Fibroblast of pulmonary artery (primary cell): ENCODE measurements at places on chromosomes 6 and 20.

GRCh38 chr6:34374069-34374468 is 18.4 kb downstream of the NUDT3 start:
- DNase-seq: no peak

DNA sequence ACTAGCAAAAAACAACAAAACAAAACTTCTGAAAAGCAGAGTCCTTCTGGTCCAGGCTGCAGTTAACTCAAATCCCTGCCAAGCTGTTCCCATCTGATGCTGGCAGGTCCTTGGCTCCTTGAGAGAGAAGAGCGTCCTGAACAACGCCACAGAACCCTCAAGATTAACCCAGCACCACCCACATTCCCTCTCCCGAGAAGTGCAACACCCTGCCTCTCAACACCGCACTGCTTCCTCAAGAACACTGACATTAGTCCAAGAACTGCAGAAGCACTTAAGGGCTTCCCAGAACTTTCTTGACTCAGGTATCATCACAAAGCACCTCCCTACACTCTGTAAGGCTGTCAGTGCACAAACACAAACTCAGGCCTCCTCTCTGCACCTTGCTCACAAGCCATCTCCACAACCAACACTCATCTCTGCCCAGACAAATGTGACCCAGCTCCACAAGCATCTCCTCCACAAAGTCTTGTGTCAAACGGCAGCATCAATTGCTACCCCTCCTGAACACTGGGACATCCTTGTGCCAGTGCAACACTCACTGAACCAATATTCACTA is 7.5 kb downstream of the MRPL14 start:
- DNase-seq: no peak

GRCh38 chr20:36040571-36040970 is 72.2 kb downstream of the CNBD2 start:
- no peak for DNase-seq

DNA sequence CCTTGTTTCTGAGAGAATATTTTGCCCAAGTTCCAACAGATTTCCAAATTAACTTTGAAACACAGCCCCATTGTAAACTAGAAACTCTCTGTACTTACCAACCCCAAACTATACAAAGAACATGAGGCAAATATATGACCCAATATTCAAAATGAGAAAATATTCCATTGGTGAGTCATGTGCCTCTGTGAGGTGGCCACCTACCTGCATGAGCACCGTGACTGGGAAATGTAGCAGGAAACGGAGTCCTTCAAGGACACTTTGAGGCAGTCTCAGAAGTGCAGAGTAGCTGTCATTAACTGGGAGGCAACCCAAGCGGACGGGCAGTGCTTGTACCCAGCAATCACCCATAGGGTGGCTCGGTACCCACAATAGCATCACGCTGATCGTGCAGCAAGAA is 335.5 kb upstream of the NOX3 start:
- no peak for DNase-seq

- peak; percentile 66 for DNase-seq
Measured at GRCh38 chr6:168542301-168542700, 101.3 kb downstream of the SMOC2 start.

GRCh38 chr20:47762699-47763268 is 22.5 kb downstream of the SULF2 start:
- DNase-seq: peak; percentile 30

DNA sequence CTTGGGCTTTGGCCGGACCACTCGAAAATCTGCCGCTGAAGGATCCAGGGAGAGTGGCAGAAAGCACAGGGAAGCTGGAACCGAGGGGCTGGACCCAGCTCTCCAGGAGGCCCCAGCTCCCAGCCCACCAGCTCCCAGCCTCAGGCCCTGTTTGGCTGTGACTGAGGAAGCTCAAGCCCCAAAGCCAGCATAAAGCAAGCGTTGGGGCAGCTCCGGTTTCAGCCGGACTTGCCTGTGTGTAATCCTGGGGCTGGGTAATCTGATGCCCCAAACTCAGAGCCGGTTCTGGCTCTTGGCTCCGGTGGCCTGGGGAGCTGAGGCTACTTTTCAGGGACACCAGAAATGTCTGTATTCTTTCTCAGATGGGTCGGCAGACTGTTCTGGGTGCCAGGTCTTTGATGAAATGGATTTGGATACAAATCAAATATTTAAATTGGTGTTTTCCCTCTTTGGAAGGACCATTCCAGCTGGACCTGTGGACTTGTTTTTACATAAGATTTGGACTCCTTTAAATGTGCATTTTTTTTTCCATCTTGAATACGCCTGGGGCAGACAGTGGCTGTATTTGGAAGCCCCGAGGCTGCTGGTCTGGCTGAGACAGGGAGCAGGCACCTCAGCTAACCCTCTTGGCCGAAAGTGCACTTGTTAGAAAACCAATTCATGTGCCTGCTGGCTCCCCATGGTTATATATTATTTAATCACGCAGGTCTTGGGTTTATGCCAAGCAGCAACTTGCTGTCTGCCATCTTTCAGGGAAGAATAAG is 29.7 kb downstream of the RPP40 start:
- peak; percentile 34 for DNase-seq

- DNase-seq: no peak
Measured at GRCh38 chr6:41741625-41742490, 5.3 kb downstream of the PGC start.

DNA sequence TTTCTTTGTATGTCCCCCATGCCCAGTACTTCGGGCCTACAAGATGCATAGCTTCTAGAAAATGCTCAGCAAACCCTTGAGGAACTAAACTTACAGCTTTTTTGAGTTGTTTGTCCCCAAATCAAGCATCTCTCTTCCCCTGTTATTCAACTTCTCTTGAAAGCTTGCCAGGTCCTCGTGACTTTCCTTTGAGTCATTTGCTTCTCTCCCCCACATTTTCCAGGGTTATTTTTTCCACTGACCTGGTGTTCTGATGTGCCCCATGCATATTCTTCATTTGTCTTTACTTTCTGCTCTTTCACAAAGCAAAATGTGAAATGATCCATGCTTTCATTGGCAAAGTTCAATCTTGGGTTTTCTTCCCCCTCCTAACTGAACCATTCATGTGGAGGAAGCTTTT is 204.8 kb downstream of the TFAP2A start:
- DNase-seq: peak; percentile 3

DNA sequence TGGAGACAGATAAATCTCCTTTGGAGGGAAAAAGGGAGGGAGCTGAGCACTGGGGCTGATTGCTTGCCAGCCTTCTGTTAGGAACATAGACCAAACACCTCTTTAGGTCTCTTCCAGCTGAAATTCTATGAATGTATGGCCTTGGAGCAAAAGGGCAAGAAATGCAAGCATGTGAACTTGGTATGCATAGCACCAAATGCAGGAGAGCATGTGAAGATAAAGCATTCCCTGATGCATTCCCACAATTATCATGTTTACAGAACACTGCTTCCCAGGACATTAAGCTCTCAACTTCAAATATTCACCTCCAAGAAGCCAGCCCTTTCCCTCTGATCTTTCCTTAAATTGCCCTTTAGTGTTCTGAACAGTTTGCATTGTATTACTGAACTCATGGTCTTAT is 15.6 kb downstream of the RIPOR2 start:
- DNase-seq: no peak
